ENCODE measurements at places on chromosomes 16 and 17.

DNA sequence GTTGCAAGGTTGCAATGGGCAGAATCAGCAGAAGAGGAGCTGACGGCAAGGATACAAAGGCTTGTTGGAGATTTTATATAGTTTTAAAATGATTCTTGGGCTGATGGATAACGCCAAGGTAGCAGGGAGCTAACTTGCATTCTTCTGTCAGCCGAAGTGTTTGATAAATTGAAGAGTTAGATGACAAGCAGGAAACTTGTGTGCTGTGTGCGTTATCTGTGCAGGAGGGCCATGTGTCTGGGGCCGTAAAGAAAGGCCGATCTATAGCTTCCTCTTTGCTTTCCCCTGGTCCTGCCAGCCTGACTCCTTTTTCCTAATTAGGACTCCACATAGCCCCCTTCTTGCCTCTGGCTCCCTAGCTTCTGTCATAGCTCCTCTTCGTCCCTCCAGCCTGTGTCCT, 6.7 kb upstream of the WWOX start:
- DNase-seq: no peak

GRCh38 chr16:19147126-19147525, 20.9 kb upstream of the SYT17 start:
- no peak for DNase-seq

- no peak for DNase-seq
Measured at GRCh38 chr17:73586921-73587602, 57.2 kb downstream of the SDK2 start.

DNA sequence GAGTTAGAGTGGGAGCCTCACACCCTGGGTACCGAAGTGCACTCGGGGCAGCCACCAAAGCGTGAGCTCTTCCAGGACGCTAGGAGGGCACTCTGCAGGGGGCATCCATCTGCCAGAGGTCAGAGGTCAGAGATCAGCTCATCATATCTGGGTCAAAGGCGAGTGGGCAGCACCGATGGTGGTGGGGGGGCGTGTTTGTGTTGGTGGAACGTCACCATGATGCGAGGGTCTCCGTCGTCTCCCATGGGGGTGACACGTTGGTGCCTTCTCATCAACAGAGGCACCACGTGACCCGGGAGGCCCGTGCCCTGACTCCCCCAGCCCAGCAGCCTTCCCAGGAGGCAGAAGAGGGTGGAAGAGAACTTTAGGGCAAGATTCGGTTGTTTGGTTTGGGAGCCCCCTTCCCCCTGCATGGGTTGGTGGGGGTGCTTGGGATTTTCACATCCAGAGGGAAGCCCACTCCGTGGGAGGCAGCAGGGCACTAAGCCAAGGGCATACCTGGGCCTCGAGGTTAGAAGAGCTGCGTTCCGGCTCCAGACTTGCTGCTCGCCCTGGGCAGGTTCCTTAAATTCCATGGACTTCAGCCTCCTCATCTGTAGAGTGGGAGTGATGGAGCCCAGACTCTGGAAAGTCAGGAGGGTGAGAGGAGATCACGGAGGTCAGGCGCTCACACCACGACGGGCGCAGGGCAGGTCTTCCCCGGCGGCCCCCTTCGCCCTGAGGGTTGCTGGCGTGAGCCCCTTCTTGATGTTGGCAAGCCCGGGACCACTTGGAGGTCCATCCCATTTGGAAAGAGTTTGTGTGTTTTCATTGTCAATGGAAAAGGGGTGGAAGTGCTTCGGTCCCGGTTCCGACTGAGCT, 14.0 kb downstream of the CRISPLD2 start:
- no peak for DNase-seq

DNA sequence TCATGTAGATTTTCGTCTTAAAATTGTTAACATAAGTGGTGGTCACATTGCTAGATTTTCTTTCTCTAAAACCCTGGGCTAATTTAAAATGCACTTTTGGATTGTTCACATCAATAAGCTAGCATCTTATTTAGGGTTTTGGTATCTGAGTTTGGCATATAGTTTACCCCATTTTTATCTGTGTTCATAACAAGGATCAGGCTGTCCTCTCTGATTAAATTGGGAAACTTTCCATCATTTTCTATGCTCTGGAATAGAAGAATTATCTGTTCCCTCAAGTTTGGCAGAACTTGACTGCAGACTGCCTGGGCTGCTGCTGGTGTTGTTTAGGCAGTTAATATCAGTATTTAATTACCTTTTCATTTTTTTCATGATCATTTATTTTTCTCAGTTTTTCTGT, 1.8 kb downstream of the SPECC1 start:
- DNase-seq: no peak

GRCh38 chr16:75461575-75461974, 2.9 kb downstream of the TMEM170A start:
- DNase-seq: no peak

DNA sequence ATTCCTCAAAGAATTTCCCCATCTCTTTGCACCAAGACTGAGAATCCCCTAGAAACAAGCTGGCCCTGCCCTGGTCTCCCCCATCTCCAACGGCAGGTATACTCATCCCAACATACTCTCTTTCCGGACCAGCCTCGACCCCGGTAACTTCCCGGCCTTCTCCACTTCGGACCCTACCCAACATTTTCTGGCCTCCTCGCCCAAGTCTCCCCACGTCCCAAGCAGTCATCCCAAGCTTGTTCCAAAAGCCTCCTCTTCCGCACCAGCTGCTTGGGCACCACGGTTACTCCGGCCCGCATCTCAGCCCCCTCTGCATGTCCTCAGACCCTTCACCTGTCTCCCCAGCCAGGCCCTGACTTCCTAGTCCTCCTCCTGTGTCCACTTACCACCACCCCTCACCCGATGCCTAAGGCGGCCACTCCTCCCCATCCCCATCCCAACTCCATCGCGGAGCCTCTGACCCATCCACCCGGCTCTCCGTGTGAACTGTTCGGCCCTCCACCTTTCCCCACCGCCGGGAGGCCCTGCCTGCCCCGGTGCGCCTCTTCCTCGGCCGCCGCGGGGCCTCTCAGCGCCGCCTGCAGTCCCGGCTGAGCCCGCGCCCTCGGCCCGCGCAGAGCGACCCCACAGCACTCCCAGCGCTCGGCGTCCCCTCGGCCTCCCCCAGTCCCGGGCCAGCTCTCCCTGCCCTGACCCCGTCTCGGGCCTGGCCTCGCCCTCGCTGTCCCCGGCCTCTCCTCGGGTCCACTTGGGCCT, 994 bp downstream of the PITPNA start:
- DNase-seq: no peak

DNA sequence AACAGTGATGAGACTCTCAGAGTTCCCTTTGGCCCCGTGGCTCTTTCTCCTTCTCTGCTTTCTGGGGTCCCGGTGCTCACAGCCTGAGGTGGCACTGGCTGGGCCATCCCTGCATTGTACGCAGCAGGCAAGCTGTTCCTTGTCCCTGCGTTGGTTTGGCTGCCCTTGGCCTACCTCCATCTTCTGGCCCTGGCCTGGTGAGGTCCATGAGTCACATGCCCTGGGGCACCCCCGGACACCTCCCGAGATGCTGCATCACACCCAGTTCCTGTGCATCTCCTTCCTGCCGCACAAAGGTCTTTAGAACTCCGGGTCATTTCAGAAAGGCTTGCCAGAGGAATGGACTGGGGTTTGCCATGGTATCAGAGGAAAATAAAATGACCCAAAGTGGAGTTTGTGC, 9.5 kb downstream of the SULT1A2 start:
- no peak for DNase-seq

GRCh38 chr17:1896243-1897104, 66.7 kb downstream of the RPA1 start:
- DNase-seq: no peak

DNA sequence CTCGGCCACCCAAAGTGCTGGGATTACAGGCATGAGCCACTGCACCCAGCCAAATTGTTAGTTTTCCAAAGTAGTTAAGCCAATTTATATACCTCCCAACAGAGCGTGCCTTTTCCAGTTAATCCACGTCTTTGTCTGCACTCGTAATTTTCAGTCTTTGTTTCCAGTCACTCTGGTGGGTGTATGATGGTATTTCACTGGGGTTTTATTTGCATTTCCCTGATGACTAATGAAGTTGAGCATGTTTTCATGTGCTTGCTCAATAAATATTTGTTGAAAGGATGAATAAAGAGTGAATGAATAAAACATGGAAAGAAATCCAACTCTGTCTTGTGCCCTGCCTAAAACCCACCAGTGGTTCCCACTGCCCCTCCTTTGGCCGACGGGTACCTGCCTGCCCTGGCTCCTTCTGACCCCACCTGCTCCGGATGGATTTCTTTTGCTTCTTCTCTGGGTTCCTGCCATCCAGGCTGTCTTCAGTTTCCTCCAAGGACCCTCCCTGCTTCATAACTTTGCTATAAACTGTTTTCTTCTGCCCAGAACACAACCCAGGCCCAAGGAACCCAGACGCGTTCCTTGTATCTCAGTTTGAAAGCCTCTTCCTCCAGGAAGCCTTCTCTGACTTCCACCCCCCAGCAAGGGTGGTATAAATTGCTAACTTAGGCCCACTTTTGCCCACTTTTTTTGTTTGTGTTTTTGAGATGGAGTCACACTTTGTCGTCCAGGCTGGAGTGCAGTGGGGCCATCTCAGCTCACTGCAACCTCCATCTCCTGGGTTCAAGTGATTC, 3.0 kb upstream of the ABCC1 start:
- DNase-seq: no peak

DNA sequence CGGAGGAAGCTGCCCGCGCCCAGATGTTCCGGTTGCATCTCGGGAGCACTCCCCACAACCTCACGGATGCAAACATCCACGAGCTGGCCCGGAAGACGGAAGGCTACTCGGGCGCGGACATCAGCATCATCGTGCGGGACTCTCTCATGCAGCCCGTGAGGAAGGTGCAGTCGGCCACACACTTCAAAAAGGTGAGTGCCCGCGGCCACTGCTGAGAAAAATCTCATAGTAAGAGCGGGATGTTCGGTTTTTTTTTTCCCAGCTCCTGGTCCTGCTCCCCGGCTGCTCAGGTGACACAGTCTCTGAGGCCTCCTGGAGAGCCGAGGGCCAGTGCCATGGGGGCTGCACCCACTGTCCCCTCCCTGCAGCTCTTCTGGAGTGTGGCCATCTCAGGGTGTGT, 9.3 kb downstream of the PDF start:
- no peak for DNase-seq

GRCh38 chr17:81116704-81117103, 48.6 kb upstream of the PVALEF start:
- no peak for DNase-seq

- DNase-seq: no peak
Measured at GRCh38 chr16:57025941-57026777, 36.8 kb downstream of the NLRC5 start.

DNA sequence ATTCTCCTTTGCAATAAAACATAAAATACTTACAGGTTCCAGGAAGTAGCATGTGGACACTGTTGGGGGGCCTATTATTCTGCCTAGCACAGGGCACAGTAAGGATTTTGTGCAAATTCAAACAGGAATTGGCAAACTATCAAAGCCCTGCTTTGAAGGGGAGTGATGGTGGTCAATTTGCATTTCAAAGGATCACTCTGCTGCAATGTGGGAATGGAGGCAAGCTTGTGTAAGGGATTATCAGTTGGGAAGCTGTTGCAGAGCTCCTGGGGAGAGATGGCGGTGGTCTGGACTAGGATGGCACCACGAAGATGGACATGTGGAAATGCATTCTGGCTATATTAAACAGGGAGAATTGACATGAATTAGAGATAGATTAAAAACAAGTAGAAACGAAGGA, 990.7 kb upstream of the RBFOX1 start:
- no peak for DNase-seq

DNA sequence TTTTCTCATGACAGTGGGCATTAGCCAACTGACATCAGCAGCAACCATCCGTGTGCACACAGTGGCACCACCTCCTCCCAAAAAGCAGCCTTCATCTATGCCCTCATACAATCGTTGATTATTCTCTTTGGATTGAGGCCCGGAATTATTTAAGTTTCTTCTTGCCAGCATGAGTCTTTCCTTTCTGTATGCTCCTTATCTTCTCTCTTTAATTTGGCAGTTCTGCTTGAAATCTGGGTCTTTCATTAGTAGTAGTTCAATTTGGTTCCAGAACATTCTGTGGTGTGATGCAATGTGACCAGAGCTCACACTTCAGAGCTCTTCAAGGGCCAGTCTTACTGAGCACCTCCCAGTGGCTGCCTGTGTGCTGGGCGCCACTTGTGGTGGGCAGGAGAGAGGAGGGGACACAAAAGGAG, 52.2 kb upstream of the STH start:
- DNase-seq: no peak

DNA sequence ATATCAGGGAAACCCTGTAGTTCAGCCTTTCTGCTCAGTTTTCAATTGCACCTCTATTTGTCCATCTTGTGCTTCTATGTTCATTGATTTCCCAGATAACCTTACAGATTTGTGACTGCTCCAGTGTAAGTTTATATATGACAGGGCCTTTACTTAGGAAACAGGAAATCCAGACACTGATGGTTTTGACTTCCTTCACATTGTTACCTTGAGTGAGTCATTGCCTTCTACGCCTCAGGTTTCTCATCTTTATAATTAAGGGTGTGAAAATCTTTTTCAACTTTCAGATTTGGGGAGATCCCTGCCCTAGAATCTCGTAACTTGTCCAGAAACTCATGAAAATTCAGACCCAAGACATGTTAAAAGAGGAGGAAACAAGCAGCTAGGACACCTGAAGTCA, 342.4 kb upstream of the TBX2 start:
- DNase-seq: no peak

DNA sequence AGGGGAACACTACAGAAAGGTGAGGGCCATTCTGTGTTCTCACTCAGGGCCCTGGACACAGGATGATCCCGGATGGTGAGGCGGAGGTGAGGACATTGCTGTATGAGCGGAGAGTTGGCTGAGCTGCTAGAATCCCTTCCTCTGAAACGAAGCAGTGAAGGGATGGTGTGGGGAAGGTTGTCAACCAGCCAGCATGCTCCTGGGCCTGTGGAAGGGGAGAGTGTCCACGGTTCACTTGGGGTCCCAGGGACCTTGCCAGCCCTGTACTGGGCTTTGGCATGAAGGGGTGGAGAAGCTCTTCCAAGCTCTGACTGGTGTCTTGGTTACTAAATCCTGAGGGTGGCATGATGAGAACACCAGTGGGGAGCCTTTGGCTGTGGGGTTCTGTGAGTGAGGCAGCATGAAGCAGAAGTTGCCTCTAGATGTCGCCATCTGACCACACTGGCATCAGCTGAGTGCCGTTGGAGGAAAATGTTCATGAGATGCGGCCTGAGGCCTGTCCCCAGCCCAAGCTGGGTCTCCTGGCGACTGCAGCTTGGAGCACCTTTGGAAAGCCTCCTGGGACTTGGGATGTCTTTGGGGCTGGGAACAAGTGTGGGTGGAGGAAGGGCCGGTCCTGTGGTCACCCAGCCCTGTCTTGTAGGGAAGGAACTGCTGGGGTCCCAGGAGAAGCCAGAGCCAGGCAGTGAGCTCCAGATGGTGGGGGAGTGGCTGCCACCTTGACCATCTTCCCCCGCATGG, 14.8 kb downstream of the PDP2 start:
- DNase-seq: peak; percentile 6

GRCh38 chr16:15616475-15617165, 26.3 kb downstream of the MARF1 start:
- no peak for DNase-seq

DNA sequence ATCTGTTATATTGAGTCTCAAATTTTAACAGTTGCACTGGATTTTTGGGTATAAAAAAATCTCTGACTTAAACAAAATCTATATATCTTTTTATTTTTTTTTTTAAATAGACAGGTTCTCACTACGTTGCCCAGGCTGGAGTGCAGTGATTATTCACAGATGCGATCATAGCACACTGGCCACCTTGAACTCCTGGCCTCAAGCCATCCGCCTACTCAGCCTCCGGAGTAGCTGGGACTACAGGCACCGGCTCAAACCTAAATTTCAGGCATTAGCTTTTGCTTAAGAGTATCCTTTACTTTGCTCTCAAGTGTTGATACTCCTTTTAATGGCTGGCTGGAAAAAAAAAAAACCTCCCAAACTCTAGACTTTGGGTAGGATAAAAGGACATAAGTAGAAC, 61.6 kb downstream of the RPGRIP1L start:
- no peak for DNase-seq
